ENCODE measurements at places on chromosomes 11 and 22. TPM values are rescaled to one million over a fixed set of nuclear protein-coding genes. Genes with fewer than 3 reads are reported as not detected.

DNA sequence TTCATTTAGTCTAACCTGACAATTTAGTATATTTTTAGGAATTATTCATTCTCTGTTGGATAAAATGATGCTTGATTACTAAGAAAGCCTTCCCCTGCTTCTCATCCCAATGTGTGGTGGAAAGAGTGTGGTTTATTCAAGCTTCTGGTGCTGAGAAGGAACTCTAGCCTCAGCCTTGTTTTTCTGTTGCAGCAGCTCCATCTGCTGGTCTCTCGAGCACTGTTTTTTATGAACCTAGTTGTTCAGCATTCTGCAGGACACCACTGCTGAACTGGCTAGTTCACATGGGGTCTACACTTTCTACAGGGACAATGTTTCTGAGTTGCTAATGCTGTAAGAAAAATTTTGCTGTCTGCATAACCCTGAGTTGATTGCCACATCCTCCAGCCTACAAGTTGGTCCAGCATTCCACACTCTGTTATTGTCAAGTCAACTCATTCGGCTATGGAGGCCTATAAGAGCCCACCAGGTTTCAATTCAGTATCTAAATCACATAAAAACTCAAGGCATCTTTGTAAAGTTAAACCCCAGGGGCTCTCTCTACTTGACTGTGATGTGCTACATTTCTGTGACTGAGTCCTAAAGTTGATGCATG lies 14.3 kb downstream of the OR2AG2 start:
- DNase-seq = peak; percentile 19

GRCh38 chr11:14518820-14519219 lies 1.4 kb downstream of the PSMA1 start:
- DNase-seq = no peak

DNA sequence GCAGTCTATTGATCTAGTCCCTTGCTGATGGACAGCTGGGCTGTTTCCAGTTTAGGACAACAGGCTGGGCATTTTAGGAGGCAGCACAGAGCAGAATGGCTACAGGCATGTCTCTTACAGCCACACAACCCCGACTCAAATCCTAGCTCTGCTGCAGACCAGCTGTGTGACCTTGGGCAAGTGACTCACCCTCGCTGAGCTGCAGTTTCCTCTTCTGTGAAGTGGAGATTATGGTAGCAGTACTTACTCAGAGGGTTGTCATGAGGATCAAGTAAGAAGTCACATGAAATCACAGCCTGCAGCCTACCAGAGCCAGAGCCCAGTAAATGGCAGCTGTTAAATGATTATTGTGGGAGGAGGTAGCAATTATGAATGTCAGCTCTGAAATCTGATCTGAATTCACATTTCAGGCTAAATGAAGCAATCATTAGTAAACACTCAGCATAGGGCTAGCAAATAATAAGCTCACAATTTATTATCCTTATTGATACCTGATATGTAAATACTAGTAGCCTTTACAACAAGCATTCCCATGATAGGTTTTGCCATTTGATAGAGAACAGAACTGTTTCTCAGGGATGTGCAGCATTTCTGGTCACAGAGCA lies 58.9 kb downstream of the MYEOV start:
- peak; percentile 87 for DNase-seq

DNA sequence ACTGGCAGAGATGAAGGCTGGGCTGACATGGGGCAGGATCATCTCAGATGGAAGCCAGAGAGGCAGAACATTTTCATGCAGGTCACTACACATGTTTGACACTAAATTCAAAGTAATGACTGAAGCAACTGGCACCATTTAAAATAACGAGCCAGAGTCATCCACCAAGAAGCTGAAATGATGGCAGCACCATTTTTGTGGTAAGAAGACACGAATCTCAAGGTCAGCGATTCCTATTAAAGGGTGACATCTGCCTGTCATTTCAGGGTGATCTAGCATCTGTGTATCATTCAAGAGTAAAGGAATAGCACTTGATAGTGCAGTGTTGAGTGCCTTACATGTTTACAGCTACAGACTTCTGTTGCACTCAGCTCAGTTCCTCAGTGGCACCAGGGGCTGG lies 113.4 kb upstream of the C11orf87 start:
- no peak for DNase-seq

The OLFML1 gene
- not detected for total RNA-seq
